ENCODE measurements at places on chromosomes 3 and 15.

GRCh38 chr3:190073264-190074008 is 47.3 kb downstream of the P3H2 start:
- DNase-seq: no peak

GRCh38 chr15:99719096-99719541 is 14.1 kb downstream of the LYSMD4 start:
- no peak for DNase-seq

DNA sequence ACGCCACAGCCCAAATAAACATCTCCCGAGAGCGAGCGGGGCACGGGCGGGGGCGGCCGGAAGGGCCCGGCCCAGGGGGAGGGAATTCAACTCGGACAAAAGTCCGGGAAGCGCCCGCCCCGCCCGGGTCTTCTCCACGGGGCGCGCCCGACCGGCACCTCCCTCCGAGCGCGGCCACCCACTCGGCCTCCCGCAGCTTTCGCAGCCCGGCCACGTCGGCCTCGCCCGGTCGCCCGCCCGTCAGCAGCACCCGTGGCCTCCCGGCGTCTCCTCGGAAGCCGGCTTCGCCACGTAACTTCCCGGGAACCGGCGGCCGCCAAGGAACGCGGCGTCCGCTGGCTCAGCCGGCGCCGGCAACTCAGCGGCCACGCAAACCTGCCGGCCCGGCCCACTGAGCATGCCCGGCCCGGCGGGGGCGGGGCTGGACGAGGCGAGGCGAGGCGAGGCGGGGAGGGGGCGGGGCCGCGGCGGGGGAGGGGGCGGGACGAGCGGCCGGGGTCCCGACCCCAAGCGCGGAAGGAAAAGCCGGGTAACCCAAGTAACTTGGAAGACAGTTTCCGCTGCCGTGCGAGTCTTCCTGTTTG is at the start of gene TJP1:
TJP1 (minus strand) TSS at position 369 of the 584 bp plus-strand sequence. CDS start 440 bp downstream, outside the sequence.
- no peak for DNase-seq

- DNase-seq: no peak
These were observed 498 bp downstream of the PDE12 start for GRCh38 chr3:57556459-57557084.

DNA sequence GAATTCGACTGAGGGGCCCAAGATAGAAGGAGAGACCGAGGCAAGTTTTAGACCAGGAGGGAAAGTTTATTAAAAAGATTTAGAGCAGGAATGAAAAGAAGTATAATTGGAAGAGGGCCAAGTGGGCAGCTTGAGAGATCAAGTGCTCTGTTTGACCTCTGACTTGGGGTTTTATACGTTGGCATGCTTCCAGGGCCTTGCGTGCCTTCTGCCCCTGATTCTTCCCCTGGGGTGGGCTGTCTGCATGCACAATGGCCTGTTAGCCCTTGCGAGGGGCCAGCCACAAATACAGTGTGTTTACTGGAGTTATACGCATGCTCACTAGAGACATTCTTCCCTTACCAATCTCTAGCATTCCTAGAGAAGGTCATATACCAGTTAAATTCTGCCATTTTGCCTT is 70.7 kb upstream of the LARS2 start:
- DNase-seq: no peak

DNA sequence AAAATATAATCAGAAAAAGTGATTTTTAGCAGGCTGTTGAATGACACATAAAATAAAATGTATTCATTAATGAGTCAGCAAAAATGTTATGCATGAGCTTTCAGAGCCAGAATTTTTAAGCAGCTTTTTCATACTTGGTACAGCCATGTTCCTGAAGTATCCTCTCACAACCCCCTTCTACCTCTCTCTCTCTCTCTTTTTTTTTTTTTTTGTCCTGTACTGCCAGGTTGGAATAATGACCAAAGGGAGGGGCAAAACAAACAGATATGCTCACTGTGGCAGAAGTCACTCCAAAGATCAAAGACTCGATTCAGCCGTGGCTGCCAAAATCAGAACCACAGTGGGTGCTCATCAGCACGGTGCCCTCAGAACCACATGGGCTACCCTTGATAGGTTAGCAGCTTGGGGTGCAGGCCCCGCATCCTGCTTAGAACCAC is 383.0 kb downstream of the ZBTB20 start:
- DNase-seq: no peak

- no peak for DNase-seq
These were observed 48.8 kb downstream of the WWTR1 start for GRCh38 chr3:149608987-149609386.

GRCh38 chr3:14861446-14862302 is 42.9 kb downstream of the FGD5 start:
- no peak for DNase-seq

GRCh38 chr3:22977650-22978289 is 225.4 kb upstream of the UBE2E2 start:
- DNase-seq: no peak

DNA sequence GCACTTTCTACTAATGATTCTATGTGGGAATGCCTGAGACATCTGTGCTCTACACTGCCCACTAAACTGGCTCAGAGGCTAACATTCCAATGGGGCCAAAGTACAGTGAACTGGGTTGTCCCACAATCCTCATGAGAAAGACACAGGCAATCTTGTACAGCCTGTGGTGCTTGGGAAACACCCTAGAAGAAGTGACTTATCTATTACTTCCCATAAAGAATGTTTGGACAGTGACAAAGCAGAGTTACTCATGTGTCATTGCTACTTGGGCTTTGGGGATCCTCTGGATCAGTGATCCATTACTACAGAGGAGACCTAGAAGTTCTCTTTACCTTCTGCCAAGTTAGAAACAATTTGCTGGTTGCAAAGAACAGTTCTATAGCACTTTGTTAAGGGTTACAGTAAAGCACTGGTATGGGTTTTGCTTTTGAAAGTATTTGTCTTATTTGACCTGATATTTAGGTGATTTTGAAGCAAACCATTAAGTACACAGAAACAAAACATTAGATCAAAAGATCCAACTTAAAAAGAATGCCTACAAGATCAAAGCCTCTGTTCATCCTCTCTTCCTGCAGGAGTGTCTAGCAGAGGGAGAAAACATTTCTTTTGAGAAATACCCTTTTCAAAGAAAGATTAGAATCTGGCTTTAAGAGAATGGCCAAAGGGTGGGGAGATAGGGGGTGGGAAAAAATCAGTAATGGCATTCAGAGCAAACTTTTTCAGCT is 75.8 kb downstream of the CTNNB1 start:
- no peak for DNase-seq

GRCh38 chr3:27556887-27557286 is 72.7 kb upstream of the SLC4A7 start:
- DNase-seq: no peak

DNA sequence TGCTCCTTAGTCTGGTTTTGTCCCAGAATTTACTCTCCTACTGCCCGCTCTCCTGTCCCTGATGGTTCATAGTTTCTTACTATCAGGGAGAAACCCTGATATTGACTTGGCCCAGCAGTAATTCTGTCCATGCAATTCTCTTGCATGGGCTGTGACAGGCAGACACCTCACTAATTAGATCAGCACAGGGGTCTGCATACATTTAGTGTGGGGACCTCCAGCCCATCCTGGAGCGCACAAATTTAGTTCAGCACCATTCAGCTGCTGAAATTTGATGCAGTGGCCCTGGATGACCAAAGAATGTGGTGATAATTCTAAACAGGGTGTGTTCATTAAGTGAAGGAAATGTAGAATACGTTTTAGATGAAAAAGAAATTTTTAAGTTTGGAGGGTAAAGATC is 555.5 kb upstream of the TBL1XR1 start:
- no peak for DNase-seq

- no peak for DNase-seq
These were observed 187.0 kb downstream of the NTRK3 start for GRCh38 chr15:88069561-88069960.

- DNase-seq: no peak
These were observed 240.1 kb upstream of the SUCLG2 start for GRCh38 chr3:67894510-67894909.

- DNase-seq: no peak
These were observed 286.9 kb upstream of the PLSCR5 start for GRCh38 chr3:146892041-146892440.

DNA sequence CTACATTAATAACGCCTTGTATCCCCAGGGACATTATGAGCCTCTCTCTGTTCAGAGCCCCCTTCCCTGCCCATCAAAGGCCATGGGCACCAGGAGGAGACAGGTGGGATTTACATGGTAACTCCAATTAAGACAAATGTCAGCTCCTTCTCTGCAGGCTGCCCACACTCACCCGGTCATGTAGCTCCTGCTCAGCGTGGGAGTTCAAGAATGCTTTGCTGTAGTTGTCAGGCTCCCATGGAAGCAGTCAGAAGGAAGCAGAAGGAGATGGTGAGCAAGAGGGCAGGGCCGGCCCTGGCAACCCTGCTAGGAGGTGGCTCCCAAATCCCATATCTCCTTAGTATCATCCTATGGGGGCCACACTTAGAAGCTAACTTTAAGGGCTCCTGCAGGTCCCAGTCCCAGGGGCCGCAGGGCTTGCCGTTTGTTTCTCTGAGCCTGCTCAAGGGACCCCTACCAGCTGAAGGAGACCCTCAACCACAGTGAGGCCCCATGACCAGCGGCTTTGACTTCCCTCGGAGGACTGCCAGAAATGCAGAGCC is 218.4 kb upstream of the TLE3 start:
- no peak for DNase-seq

- no peak for DNase-seq
These were observed 337.1 kb upstream of the LRRFIP2 start for GRCh38 chr3:37511463-37511920.

- DNase-seq: no peak
These were observed 27.3 kb downstream of the ADCY5 start for GRCh38 chr3:123421353-123422174.

GRCh38 chr3:123075359-123075758 is 8.5 kb downstream of the PDIA5 start:
- peak; percentile 68 for DNase-seq

DNA sequence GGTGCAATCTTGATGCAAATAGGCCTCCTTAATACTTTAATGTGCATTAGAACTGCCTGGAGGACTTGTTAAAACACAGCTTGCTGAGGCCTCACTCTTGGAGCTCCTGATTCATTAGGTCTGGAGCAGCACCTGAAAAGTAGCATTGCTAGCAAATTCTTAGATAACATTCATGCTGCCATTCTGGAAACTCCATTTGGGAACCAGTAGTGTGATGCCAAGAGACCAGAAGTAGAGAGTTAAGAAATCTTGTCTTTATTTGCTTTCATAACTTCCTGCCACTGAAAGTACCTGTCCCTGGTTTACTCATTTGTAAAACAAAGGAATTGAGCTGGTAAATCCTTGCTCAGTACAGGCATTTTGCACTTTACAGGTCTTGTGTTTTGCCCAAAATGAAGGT is 72.0 kb downstream of the RAP2B start:
- no peak for DNase-seq

Measured in HCT116 (cell line).